ENCODE measurements at places on chromosomes 5 and 9.

- DNase-seq: peak; percentile 25
These were observed 26.2 kb downstream of the TERT start for GRCh38 chr5:1268666-1269065.

DNA sequence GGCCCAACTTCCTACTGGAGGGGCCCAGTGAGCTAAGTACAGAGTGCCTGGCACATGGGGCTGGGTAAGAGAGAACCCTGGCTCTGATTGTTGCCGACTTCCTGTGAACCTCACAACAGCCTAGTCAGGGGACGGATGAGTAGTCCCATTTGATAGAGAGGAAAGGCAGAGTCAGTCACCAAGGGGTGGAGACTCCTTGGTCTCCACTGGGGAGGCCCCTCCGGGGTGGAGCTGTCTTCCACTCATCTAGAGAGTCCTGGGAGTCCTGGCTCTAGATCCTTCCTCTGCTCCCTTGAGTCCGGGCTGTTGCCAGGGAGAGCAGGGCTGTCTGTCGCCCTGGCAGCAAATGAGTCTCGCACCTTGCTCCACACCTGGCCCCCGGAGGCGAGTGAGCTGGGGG, 8.0 kb downstream of the GRK6 start:
- peak; percentile 63 for DNase-seq

DNA sequence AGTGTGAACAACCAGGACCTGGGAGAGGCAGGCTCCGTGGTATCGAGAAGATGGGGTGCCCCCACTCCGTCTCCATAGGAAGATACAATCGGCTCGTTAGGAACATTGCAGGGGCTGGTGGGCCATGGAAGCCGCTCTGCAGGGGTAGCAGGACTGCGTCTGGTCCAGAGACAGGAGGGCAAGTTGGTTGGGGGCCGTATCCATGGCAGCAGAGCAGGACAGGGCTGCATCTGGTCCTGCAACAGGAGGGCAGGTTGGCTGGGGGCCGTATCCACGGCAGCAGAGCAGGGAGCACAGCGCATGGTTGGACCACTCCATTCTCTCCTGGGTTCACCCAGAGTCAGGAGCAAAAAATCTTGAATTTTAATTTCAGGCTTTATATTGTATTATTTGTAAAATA, 98.2 kb downstream of the ANKRD33B start:
- no peak for DNase-seq

DNA sequence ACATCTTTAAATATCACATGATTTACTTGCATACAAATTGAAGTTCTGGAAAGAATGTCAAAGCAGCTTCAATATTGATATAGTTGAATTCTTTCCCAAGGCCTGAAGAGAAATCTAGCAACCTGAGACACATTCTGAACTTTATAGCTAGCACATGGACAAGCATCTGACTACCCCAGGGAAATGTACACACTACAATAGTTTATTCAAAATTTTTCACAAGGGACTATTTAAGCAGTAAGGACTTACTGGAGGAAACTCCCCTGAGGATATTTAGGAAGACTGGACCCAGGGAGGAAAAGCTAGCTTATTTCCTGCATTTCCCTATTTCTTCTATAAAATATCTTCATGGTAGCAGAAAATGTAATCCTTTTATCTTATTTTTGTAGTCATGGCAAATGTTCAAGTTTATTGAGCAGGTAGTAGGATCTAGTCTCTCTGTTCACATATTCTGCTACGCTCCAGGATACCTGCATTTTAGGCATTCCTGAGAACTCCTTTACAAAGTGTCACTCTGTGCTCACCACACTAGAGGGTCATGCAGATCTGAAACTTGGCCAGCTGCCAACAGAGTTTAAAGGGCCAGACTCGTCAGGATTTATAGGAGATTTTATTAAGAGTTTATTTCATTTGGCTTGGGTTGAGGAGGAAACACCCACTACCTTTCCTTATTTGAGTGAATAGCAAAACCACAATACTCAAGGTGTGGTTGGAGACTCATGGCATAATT, 348.4 kb upstream of the FTMT start:
- DNase-seq: no peak

DNA sequence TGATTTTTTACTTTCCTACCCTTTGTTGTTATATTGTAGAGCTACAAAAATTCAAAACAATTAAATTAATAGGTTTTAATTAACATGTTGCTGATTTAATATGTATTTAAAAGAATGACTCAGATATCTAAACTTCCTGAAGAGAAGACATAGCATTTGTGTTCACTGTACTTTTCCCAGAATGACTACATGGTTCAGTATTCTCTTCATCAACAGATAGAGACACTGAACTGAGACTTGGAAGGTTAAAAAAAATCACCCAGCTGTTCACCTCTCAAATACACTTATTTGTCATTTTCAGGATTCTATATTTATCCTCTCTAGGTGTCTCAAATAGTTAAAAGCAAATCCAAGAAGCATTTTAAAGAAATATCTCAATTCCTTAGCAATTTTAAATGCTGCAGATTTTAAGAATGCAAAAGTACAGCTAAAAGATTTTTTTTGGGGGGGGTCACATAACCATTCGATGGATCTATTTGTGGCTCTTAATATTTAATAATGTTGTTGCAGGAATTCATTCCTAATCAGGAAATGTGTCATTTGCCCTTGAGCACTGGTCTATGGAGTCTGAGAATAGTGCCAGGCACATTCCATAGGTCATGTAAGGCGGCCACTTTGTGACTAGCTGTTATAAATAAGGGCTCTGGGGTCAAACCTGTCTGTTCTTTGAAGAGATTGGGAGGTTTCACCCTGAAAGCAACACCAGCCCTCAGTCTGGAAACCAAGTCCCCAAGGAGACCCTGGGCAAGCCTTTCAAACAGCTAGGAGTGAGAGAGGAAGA, 463.1 kb downstream of the NR2F1-AS1 start:
- DNase-seq: no peak

Measured in CD4-positive, alpha-beta T cell treated with Interleukin-10 for 1 hour (primary cell).